ENCODE measurements at places on chromosomes 3 and 15. TPM values are rescaled to one million over a fixed set of nuclear protein-coding genes. Genes with fewer than 3 reads are reported as not detected.

DNA sequence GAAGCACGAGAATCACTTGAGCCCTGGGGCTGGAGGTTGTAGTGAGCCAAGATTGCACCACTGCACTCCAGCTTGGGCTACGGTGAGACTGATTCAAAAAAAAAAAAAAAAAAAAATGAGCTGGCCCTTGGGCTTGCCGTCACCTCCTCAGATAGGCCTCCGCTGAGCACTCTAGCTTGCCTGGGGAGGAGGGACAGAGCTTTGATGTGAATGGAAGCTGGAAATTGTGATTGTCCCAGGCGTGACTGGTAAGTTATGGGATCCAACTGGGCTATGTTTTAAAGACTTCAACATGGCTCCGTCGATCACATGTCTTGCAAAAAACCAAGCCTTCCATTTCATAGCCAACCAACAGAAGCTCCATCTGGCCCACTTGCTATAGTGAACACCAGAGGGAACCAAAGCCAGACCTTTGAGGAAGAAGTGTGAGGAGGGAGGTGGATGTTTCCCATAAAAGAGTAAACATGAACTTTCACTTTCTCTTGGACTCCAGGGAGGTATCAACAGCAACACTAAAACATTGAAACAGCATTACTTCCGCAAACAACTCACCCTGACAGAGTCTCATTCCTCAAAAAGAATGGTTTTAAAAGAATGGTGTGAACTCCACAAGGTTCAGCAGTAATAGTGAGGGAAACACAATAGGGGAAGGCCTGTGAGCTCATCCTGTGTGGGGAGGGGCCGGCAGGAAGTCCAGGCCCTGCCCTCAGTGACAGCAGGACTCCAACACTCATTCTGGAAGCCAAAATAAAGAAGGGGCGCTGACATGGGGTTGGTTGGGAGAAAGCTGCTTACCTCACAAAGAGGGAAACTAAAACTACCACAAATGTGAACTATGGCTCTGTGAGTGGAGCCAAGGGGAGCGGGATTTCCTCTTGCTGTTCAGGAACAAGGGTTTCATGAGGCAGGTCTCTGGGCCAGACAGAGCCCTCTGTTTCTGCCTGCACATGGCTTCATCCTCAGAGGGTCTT lies 59.2 kb upstream of the IL12A start:
- no peak for DNase-seq

DNA sequence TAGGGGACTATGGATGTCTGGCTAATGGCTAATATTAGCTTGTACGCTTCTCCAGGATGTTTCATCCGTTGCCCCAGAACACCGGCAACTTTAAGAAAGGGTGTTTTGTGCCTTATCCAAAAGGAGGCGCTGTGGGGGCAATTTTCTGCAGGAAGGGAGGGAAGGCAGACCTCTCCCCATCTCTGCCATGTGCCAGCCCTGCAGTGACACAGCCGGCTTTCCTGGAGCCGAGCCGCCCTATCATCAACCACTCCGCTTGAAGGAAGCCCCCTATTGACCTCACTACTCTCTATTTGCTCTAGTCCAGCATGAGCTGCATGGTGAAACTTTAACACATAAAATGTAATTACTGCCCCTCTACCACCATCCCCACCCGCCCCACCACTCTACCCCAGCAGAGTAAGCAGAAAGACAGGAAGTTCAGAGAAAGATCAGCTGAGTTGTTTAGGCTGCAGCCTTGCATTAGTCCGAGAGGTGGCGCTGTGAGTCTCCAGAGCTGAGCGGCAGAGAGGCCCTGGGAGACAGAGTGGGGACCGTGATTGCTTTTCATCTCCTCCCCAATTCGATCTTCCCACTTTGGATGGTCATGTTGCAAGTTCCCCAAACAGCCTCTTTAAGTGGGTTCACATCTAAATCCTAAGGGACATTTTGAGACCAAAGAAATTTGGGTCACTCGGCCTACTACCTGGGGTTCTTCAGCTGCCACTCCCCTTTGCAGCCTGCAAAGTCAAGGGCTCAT lies 24.5 kb upstream of the RAD18 start:
- DNase-seq: no peak

APPL1 gene
- total RNA-seq: 62.0 TPM

DNA sequence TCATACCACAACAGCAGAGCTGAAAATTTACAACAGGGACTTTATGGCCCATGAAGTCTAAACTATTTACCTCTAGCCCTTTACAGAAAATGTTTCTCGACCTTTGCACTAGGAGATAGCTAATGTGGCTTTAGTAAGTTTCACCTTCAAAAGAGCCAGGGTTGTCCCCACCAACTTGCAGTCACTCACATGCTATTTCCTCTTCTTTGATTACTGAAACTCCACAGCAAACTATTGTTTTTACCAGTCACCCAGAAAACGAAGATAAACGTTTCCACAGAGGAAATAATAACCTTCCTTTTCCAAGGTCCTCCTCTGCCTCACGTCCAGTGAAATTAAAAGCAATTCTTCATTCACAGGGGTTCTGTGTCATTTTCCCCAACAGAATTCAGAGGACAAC lies 48.2 kb downstream of the WWTR1 start:
- DNase-seq: no peak

CDHR4 gene
- not detected for total RNA-seq

- no peak for DNase-seq
Measured at GRCh38 chr15:34618073-34618472, 34.6 kb upstream of the GOLGA8B start.

DNA sequence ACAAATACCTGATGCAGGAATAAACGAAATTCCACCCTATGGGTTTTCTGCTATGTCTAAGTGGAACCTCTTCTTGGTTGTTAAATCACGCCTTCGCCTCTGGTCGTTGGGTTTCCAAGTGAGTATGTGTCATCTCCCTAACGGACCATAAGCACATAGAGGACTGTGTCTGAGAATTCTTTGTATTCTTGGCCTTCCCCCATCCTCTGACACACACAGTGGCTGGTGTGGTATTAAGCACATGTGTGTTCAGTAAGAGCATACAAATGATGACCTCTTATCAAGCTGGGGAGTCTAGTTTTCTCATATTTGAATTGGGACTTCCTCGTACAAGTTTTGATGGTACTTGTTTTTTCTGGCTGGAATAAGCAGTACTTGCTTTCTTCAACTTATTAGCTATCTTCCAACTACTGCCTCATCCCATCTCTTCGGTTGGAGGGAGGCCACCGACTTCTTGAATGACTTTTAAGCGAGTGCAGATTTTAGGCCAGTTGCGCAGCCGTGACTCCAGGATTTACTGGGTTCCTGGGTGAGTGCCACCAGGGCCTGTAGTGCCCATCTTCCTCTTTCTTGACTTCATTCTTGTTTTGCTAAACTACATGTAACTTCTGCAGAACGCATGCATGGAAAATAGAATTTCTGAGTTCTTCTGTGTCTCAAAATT lies 240.2 kb downstream of the ADAMTS17 start:
- DNase-seq: no peak

CLEC3B gene
- not detected for total RNA-seq

FBN1 gene
- 1.1 TPM for total RNA-seq

GRCh38 chr3:169668072-169668956 lies 4.8 kb upstream of the MECOM start:
- DNase-seq: peak; percentile 35

- DNase-seq: no peak
Measured at GRCh38 chr3:78483090-78483489, 1284.7 kb downstream of the ROBO1 start.

DNA sequence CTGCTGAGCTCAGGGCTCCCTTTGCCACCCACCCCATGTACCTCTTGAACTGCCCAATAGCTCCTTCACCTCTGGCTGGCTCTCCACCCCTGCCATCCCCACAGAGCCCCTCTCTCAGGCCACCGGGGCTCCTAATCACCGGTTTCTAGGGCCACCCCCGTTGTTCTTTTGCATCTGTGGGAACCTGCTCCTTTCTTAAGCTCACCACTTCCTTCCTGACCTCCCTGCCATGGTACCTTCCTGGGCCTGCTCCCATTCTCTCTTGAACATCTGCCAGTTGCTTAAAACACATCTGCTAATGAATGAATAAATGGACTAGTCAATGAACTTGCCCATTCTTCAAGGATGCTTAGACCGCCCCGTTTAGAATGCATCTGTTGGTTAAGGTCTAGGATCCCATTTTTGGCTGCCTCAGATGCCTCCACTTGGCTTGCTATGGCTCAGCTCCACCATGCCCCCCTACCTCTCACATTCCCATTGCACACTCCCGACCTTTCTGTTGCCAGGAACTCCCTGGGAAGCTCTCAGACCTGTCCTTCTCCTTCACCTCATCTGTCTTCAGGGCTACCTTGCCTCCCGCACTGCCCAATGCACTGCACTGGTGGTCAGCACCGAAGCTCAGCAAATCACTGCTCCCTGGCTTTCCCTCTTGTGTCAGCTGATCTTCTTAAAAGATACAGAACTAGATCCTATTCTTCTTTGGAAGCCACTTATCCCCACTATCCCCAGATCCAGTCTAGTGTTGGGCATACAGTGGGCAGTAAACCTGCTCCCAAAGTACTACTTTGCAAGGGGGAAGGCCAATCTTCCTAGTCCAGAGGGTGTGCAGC lies 9.1 kb downstream of the AMOTL2 start:
- DNase-seq: no peak

SNTN gene
- not detected for total RNA-seq

DNA sequence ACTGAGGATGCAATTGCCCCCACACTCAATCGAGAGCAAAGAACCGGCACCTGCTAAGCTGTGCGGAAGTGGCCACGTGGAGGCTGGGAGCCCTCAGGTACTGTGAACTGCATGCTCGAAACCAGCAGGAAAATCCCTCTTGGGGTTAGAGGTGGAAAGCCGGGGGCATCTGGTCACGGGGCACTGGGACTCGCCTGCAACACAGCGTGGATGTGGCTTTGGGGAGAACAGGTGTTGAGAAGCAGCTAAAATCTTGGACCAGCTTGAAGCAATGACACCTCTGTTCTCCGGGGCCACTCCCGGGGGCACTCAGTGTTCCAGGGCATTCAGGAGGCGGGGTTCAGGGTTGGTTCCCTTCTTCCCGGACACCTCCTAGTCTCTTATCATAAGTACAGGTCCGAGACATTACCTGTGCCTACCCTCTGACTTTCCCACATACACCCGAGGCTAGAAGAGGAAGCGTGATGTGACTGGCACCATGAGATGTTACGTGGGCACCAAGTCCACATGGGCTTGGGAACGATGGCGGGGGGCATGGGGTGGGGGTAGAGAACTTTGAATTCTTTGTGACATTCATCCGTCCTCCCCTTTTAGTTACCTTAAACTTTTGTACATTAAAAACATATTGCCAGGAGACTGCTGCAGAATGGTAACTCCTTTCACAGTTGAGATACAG lies 172.0 kb downstream of the ADAMTS17 start:
- DNase-seq: no peak

CYP1A1 gene
- total RNA-seq: 1.3 TPM

DNA sequence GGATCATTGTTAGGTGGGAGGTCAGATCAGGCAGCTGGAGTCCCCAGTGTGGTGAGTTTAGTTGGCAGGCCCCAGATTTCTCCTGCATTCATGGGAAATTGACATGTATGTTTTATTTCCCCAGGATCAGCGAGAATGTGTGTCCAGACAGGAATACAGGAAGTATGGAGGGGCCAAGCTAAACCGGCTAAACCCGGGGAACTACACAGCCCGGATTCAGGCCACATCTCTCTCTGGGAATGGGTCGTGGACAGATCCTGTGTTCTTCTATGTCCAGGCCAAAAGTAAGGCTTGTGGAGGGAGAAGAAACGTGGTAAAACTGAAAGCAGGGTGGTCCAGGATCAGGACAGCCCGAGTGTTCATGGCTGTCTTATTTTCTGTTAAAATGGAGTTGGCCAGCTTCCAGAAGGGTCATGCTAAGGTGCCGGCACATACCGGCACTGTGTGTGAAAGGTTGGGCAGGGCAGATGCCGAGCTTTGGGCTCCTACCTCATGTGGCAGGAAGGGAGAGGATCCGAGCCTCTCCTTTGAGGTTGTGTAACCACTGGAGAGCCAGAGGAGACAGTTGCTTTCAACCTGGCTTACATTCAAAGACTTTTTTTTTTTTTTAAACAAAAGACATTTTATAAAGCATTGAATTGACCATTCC lies 83.1 kb downstream of the PGPEP1L start:
- no peak for DNase-seq

DNA sequence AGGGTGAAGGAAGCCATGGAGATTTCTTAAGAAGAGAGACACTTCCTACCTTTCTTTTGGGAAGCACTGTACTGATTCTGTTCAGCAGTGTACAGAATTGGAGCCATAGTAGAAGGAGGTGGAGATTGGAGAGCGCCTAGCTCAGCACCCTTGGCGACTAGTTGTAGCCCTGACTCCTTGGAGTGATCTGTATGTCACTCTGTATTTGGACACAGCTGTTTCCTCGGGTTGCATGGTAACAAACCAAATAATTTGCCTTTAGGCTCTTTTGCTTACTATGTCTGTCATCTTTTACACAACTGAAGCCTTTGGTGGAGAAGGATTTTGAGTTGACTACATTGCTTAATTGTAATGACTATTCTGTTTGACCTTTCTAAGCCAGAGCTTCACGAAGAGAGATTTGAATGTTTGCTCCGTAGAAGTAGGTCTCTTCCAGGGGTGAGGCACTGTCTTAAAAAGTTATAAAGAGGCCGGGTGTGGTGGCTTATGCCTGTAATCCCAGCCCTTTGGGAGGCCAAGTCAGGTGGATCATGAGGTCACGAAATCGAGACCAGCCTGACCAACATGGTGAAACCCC lies 77.1 kb downstream of the AKAP13 start:
- DNase-seq: no peak

CHRNA5 gene
- 1.3 TPM for total RNA-seq

DNA sequence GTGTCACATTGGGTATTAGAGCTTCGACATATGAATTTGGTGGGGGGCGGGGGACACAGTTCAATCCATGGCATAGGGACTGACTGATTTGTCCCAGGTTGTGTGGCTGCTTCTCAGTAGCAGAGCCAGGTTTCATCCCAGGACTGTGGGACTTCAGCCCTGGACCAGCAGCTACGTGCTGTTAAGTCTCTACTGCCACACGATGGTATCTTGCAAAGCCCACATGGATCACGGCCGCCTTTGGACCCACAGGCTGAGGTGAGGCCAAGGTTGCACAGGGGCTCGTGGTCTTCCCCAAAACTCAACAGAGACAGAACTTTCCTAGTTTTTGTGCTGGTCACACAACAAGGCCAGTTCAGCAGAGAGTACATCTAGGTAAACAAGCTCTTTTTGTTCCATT lies 97.4 kb downstream of the LRRK1 start:
- DNase-seq: no peak

DNA sequence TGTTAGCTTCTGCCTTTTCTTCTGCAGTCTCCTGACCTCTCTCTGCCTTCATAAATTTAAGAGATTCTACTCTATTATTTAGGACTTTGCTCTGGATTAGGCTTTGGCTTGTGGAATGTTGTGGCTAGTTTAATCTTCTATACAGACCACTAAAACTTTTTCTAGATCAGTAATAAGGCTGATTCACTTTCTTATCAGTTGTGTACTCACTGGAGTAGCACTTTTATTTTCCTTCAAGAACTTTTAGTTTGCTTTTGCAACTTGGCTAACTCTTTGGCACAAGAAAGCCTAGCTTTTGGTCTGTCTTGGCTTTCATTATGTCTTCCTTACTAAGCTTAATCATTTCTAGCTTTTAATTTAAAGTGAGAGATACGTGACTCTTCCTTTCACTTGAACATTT lies 265.5 kb upstream of the TBC1D5 start:
- DNase-seq: no peak

GRCh38 chr3:155173771-155174170 lies 93.7 kb downstream of the MME start:
- DNase-seq: no peak

Data from activated B cell treated with CpG ODN at 0.5 μM for 24 hours (primary cell).